MCF 10A (cell line): ENCODE measurements at places on chromosomes 7 and 10.

GRCh38 chr7:139861803-139862202 is 32.7 kb downstream of the TBXAS1 start:
- H3K27ac ChIP-seq: no peak overlapping the region
- no peak for DNase-seq
- H3K36me3 ChIP-seq: no peaks in the 10 kb centered on the region
- H3K4me3 ChIP-seq: no peak overlapping the region
- H3K4me1 ChIP-seq: peaks cover 5% of the 10 kb centered on the region

DNA sequence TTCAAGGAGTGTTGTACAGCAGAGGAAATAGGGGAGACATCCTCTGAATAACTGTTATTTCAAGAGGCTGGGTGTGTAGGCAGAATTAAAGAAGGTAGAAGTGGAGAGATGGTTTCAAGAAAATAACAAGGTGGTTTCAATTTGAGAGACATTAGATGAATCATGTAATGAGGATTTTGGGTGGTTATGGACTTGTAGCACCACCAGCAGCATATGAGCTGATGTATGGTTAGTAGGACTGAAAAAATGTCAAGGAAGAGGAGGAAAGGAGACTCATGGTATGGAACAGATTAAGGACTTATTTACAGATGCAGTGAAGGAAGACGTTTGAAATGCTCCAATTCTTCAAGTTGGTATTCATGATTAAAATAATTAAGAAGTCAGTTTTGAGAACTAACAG is 166.2 kb downstream of the EXOC4 start:
- no peaks in the 10 kb centered on the region for H3K4me1 ChIP-seq
- H3K36me3 ChIP-seq: no peaks in the 10 kb centered on the region
- DNase-seq: no peak
- no peak overlapping the region for H3K27ac ChIP-seq

- H3K27ac ChIP-seq: no peak overlapping the region
- no peaks in the 10 kb centered on the region for H3K36me3 ChIP-seq
- no peaks in the 10 kb centered on the region for H3K4me1 ChIP-seq
- H3K27me3 ChIP-seq: no peaks in the 10 kb centered on the region
- DNase-seq: no peak
- no peak overlapping the region for H3K4me3 ChIP-seq
Observed at GRCh38 chr7:83038787-83039186, 123.9 kb downstream of the PCLO start.

DNA sequence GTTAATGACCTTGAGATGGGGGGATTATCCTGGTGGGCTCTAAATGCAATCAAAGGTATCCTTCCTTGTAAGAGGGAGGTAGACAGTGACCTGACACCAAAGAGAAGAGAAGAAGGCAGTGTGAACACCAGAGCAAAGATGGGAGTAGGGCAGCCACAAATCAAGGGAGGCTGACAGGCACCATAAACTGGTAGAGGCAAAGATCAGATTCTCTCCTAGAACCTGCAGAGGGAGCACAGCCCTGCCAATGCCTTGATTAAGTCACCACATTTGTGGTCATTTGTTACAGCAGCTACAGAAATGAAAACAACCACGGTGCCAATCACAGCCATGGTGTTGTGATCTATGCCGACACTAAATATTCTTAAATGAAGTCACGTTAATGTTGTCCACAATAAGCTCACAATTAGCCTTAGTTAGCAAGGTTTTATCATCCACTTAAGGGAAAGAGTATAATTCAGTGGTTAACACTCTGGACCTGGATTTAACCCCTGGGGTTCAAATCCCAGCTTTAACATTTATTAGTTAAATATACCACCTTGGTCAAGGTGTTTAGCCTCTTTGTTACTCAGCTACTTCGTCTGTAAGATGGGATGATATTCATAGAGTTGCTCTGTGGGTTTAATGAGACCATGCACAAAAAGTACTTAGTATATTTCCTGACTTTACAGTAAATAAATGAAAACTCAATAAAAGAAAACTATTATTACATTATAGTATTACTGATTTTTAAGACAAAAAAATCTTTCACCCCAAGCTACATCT is 70.8 kb downstream of the SGMS1 start:
- no peaks in the 10 kb centered on the region for H3K27me3 ChIP-seq
- DNase-seq: peak; percentile 66
- no peaks in the 10 kb centered on the region for H3K36me3 ChIP-seq
- H3K4me3 ChIP-seq: no peak overlapping the region
- peaks cover 6% of the 10 kb centered on the region for H3K4me1 ChIP-seq
- H3K27ac ChIP-seq: peak overlapping the region; percentile 14

DNA sequence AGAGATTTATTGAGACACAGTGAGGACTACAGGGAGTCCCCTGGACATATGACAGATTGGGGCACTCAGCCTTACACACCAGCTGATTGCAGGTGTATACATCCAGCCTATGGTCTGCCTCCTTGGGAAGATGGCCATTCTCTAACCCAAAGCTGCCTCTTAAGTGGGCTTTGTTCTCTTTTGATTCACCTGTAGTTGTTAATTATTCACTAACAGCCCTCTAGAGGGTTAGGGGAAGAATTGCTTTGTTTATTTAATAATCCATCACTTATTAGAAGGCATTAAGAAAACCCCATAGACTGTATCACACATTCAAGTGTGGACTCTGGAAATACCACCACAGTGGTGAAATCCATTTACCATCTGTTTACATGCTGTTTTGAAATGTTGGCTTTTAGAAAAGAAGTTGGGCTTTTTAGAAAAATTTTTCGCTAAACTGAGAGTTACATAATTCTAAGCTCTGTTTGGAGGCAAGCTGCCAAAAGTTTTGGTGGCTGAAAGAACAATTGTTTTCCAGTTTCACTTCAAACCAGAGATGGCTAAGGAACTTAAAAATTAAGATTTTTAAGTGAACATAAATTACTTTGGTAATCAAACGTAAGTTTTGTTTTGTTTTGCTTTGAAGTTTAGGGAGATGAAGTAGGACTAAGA is 379.1 kb downstream of the ADRA2A start:
- no peak overlapping the region for H3K27ac ChIP-seq
- DNase-seq: no peak
- no peaks in the 10 kb centered on the region for H3K4me1 ChIP-seq
- no peaks in the 10 kb centered on the region for H3K27me3 ChIP-seq
- no peak overlapping the region for H3K4me3 ChIP-seq
- no peaks in the 10 kb centered on the region for H3K36me3 ChIP-seq

- H3K4me3 ChIP-seq: no peak overlapping the region
- peaks cover 71% of the 10 kb centered on the region for H3K36me3 ChIP-seq
- no peak for DNase-seq
- H3K27me3 ChIP-seq: no peaks in the 10 kb centered on the region
- no peak overlapping the region for H3K27ac ChIP-seq
Observed at GRCh38 chr10:73768881-73769280, 13.0 kb upstream of the CHCHD1 start.

DNA sequence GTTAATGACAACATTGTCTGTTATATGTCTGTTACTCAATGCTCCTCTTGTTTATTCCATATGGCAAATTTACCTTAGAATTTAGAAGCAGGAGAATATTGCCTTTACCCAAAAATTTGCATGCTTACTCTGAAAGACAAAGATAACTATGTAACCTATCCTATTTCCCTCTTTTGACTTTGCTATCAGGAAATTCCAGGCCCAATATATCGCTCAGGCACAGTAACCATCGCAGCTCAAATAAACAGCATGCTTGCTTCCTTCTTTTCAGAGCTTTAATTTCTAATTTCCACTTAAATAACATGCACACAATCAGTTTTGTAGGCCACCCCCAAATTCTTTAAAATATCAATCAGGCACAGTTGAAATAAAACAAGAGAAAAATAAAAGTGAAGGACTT is 57.8 kb downstream of the EBLN1 start:
- H3K27ac ChIP-seq: no peak overlapping the region
- no peak for DNase-seq
- H3K4me1 ChIP-seq: no peaks in the 10 kb centered on the region
- H3K27me3 ChIP-seq: no peaks in the 10 kb centered on the region
- H3K4me3 ChIP-seq: no peak overlapping the region

- no peak overlapping the region for H3K4me3 ChIP-seq
- DNase-seq: no peak
- H3K27me3 ChIP-seq: peaks cover 16% of the 10 kb centered on the region
- H3K36me3 ChIP-seq: no peaks in the 10 kb centered on the region
Observed at GRCh38 chr10:75612904-75613684, 181.7 kb downstream of the LRMDA start.

DNA sequence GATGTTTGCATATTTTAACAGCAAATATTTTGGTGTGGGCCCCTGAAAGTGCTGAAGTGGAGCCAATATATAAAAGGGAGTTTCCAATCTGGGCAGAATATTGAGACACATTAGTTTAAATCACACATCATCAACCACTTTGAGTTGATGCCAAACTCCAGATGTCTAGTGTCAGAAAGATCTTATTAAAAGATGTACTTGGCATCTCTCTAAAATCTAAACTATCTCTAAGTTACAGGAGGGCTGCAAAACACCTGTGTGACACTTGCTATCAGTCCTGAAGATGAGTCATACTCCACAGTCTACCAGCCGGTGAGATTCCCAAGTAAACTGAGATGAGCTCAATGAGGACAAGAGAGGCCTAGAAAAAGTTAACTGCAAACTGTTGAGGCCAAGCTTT is 11.4 kb downstream of the JAZF1 start:
- H3K27me3 ChIP-seq: no peaks in the 10 kb centered on the region
- no peaks in the 10 kb centered on the region for H3K36me3 ChIP-seq
- peaks cover 23% of the 10 kb centered on the region for H3K4me1 ChIP-seq
- no peak overlapping the region for H3K4me3 ChIP-seq
- H3K27ac ChIP-seq: peak overlapping the region; percentile 22

GRCh38 chr10:112446055-112446854 is 459 bp downstream of the ZDHHC6 start:
- H3K4me3 ChIP-seq: peak overlapping the region; percentile 95
- peaks cover 33% of the 10 kb centered on the region for H3K36me3 ChIP-seq
- H3K27me3 ChIP-seq: no peaks in the 10 kb centered on the region
- peaks cover 16% of the 10 kb centered on the region for H3K4me1 ChIP-seq
- peak; percentile 19 for DNase-seq

DNA sequence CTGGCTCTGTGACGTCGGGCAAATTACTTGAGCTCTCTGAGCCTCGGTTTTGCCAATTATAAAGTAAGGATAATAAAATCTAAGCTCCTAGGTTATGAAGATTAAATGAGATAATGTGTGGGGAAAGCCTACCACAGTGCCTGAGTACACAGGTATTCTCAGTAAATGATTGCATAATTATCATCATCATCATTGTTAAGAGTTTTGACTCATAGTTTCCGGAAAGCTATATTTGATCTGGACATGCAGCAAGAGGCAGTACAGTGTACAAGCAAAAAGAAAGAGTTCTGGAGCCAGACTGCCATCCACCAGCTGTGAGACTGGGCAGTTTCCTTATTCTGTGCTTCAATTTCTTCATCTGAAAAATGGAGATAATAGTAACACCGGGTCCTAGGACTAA is 155.6 kb upstream of the YAE1 start:
- H3K36me3 ChIP-seq: no peaks in the 10 kb centered on the region
- no peaks in the 10 kb centered on the region for H3K4me1 ChIP-seq
- H3K27me3 ChIP-seq: peaks cover 80% of the 10 kb centered on the region
- DNase-seq: peak; percentile 50
- H3K27ac ChIP-seq: no peak overlapping the region

GRCh38 chr7:156380261-156380660 is 260.3 kb upstream of the RNF32 start:
- H3K4me3 ChIP-seq: no peak overlapping the region
- H3K27me3 ChIP-seq: peaks cover 70% of the 10 kb centered on the region
- no peak overlapping the region for H3K27ac ChIP-seq
- peak; percentile 50 for DNase-seq
- H3K36me3 ChIP-seq: no peaks in the 10 kb centered on the region
